ENCODE measurements at places on chromosomes 3 and 15.

DNA sequence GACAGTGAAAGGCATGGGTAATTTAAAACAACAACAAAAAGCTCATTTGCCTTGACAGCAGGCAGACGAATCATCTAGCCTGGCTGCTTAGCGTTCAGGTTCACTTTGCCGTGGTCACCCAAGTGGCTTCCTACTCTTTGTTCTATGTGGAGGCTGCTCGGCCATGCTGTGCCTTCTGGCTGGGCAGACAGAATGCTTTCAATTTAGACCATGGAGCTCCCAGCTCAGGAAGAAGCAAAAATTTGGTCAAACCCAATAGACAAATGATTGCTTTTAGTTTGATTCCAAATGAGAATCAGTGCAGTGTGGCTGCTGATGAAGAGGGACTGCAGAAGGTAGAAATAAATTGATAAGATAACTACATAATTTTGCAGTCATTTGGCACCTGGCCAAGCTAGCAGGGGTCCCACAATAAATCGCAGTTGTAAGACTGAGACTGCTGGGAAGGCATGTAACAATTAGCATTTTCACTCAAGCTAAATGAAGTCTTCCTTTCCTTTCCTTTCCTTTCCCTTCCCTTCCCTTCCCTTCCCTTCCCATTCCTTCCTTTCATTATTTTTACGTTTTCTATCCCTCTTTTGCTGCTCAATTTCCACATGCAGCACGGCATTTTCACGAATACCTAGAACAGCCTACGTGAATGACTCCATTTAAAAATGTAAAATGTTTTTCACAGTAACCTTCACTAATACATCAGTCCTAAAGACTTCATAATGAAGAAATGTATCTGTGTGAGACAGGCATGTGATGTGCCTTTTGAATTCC, 360.4 kb upstream of the TGFBR2 start:
- no peak for DNase-seq

- no peak for DNase-seq
These were observed 38.3 kb downstream of the MYH15 start for GRCh38 chr3:108472001-108472591.

- DNase-seq = no peak
These were observed 72.0 kb downstream of the FAM43A start for GRCh38 chr3:194757647-194758061.

DNA sequence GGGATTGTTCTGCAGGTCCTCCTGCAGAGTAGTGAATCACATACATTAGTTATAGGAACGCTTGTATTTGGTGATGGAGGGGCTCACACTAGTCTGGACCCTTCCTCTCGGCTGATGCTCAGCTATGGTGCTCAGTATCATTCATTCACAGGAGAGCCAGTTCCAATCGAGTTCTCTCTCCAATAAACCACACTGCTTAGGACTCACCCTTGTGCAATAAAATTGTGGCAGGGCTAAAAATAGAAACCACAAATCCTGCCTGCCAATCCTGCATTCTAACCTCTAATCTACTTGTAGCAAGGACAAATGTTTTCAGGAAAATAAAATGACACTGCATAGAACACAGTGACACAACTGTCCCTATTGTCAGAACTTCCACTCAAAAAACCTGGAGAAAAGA, 138.4 kb upstream of the TBL1XR1 start:
- DNase-seq = no peak

DNA sequence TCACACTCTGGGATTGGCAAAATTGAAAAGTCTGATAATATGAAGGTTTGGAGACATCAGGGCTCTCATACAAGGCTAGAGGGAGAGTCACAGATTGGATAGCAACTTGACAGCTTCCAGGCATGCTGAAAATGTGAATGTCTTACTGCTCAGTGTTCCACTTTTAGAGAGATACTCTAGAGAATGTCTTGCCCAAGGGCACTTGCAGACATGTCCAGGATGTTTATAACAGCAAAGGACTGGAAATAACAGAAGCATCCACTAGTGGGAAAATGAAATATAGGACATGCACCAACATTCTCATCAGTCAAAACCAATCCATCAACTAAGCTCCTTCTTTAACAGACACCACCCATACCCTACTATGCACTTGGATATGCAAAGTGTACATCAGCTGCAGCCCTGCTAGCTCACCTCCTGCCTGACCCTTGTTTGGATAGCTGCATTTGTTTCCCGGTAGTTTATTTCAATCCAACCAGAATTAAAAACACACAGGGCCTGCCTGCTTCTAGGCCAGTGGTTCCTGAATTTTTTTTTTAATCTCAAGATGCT, 101.6 kb upstream of the ARHGEF3 start:
- no peak for DNase-seq

- no peak for DNase-seq
These were observed 176.5 kb upstream of the PLSCR5 start for GRCh38 chr3:146781606-146782005.

- DNase-seq = no peak
These were observed 109.8 kb downstream of the IL12A start for GRCh38 chr3:160098261-160098908.

DNA sequence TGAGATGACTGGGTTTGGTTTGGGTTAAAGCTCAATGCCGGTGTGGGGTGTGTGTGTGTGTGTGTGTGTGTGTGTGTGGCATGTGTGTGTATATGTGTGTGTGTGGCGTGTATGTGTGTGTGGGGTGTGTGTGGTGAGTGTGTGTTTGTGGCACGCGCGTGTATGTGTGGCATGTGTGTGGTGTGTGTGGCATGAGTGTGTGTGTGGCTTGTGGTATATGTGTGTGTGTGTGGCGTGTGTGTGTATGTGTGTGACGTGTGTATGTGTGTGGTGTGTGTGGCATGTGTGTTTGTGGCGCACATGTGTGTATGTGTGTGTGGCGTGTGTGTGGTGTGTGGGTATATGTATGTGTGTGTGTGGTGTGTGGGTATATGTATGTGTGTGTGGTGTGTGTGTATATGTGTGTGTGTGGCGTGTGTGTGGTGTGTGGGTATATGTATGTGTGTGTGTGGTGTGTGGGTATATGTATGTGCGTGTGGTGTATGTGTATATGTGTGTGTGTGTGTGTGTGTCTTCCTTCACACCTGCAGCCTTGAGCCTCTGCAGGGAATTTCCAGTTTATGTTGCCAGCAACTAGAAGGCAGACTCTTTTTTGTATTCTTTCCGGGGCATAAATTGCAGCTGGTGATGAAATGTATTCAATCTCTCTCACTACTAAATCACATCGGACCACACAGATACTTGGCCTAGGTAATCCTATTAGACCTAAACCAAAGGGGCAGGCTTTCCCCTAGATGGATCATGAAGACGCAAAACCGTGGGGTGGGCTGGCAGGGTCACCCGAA, 34.8 kb downstream of the CHRD start:
- no peak for DNase-seq

- no peak for DNase-seq
These were observed 7.8 kb upstream of the VGLL4 start for GRCh38 chr3:11651477-11651876.

DNA sequence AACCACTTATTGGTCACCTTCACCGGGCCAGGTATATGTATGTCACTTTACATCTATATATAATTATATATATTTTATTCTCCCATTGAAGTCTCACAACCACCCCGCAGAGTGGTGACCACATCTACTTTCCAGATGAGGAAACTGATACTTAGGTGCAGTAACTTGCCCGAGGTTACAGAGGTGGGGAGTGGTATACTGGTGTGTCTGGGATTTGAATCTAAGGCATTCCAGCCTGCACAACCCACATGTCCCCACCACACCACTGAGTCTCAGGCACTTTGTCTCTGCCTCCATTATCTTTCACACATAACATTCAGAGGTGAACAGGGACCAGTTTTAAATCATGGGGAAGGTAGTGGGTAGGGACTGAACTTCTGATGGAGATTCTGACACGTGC, 261.4 kb downstream of the CTNNB1 start:
- DNase-seq = no peak

- no peak for DNase-seq
These were observed 107.7 kb upstream of the RPL32 start for GRCh38 chr3:12948891-12949711.

GRCh38 chr3:7190095-7190494, 329.2 kb downstream of the GRM7 start:
- DNase-seq = no peak

DNA sequence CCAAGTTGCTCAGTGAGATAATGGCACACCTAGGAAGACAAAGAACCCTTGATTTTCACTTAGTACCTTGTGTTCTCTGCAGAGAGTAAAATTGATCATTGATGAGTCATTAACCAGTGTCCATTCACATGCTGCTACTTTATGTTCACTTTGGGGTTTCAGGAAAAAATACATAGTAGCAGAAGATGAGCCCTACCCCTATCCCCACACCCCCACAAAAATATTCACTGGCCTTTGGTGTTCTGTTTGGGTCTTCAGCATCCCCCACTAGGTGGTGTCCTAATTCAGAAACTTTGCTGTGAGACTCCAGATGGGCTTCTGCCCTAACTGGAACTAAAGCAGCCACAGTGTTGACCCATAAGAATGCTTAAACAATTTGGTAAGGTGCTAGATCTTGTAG, 178.8 kb downstream of the KLHL25 start:
- no peak for DNase-seq

DNA sequence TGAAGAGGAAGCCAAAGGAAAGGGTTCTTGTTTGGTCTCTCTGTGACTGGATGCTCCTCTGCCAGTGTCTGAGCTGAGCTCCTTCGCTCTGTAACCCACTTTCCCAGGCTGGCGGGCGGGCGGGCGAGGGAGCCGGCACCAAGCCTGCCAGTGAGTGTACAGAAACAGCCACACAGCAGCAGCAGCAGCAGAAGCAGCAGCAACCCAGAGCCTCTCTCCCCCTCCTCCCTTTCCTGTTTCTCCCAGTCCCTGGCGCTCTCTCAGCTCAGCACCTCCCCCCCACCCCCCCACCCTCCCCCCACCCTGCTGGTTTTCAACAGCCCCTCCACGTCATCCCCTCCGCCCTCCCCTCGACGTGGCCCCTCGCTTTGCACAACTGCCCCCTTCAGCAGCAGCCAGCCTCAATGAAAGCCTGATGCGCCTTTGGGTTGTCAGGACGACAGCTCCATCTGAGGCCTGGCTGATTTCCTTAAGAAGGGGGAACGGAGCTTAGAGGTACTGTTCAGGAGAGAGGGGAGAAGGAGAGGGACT, at the start of gene LSAMP:
LSAMP (minus strand) TSS at position 177 of the 531 bp plus-strand sequence.
- no peak for DNase-seq

DNA sequence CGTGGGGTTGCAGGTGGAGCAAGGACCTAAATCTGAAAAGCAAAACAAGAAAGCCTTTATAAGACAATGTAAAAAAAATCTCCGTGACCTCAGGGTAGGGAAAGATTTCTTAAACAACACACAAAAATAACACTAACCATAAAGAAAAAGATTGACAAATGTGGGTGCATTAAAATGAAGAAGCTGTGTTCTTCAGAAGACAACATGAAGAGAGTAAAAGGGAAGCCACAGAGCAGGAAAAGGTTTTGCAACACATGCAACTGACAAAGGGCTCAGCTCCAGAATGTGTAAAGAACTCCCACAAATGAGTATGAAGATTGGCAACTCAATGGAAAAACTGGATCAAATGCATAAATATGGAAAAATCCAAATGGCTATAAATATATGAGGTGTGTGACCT, 74.2 kb downstream of the MAGEF1 start:
- no peak for DNase-seq

GRCh38 chr15:57655809-57656208, 50.7 kb upstream of the POLR2M start:
- no peak for DNase-seq

- no peak for DNase-seq
These were observed 15.2 kb downstream of the FSTL1 start for GRCh38 chr3:120435621-120436020.

- DNase-seq = no peak
These were observed 1.1 kb upstream of the SSUH2 start for GRCh38 chr3:8645712-8646111.

DNA sequence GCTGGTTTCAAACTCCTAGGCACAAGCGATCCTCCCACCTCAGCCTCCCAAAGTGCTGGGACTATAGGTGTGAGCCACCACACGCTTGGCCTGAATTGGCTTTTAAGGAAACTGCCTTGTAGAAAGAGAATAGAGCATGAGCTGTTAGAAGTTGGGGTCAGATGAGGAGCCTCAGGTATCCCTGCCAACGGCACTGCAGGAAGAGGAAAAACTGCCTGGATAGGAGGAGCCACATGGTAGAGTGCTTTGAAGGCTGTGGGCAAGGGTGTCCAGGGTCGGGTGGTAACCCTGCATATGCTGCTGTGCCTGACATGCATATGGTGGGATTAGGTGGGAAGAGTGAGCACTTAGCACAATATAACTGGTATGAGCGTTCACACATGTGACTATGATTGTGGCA, 55.0 kb downstream of the BSN start:
- DNase-seq = no peak

GRCh38 chr3:85337895-85338294, 379.1 kb downstream of the CADM2 start:
- DNase-seq = no peak

DNA sequence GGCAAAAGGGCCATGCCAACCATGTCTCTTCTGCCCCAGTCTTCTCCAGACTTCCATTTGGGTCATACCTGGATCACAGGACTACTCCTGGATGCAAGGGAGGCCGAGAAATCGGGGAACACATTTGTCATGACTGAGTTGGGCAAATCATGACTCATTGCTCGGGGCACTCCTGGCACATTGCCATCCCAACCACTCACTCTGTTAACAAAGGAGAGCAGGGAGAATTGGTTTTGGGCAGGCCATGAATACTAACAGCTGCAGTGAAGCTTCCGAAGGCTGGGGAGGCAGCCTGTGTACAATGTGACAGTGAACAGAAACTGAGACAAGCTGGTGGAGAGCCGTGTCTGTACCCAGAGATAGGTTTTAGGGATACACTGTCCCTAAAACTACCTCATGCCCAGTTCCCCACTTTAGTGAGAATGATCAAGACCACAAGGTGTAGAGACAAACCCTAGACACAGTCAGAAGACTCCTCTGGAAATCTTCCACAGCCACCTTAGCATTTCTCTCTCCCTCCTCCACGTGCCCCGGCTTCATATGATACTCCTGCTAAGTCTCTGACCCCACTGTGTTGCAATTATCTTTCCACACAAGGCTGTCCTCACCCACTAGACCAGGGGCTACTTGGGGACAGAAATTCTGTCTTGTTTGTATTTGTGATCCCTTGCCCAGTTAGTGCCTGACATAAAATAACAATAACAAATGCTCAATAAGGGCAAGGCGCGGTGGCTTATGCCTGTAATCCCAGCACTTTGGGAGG, 10.5 kb upstream of the BUB1B start:
- no peak for DNase-seq

DNA sequence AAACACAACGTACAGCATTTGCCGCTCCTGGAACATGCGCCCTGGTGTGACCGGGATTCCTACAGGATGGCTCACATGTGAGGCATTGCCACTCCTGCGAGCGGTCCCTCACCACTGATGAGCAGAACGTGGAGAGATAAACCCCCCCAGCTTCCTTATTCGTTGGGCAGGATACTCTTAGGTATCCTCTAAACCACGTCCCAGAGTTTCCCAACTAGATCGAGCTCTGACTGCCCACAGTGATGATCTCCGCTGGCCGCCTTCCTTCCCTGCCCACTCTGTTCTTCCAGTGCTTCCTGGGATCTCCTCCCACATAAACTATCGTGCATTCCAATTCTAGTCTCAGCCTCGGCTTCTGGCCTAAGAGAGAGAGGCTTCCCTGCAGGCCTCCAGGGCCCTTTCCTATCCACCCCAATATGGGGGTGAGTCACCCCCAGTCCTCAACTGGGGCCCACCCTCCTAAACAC, 91.8 kb downstream of the TOP2B start:
- no peak for DNase-seq
